ENCODE measurements at places on chromosomes 5 and 9.
A peak's percentile ranks its signal among the peaks of the same experiment; 100 is the strongest.

DNA sequence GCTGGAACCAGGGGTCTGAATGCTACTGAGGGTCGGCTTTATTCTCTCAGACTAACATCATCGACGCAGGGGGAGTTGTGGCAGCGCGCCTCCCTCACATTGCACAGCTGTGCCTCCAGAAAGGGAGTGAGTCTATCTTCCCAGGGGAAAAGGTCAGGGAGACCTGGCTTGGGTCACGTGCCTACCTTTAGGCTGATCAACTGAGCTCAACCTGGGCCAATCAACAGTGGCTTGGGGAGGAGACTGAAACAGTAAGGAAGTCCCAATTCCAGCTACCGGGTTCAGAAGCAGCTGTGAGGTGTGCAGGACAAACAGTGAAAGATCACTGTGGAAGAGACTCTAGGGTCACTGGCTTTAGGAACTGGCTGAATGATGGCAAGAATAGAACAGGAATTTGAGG, 14.3 kb downstream of the SNX30 start:
- no peak for DNase-seq

DNA sequence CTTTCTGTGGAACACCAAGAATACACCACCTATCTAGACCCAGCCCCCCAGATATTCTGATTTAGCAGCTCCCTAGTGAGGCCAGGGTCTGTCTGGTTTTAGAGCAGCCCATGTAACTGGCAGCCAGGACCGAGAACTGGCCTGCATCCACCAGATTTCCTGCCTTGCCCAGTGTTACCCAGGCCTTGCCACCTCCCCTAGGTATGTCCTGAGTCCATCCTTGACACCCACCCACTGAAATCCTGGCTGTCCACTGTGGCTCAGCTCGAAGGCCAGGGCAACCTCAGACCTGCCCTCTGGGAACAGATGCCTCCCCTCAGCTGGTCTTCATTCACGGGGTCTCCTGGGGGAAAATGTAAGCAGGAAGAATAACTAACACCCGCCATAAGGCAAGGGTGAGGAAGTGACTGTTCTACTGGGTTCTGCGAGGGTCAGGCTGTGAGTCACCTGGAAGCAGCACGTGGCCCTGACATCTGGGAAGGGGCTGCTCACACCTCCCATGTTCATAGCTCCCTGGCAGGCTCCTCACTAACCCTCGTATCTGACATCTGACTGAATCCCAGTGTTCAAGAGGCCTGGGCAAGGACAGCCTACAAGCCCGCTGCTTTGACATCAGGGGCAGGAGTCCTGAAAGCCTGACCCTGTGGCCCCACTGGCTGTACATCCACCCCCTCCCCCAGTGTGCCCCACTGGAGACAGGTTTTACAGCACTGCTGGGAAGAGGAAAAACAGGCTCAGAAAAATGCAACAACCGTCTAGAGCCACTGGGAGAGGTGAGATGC, 72.7 kb downstream of the SEMA4D start:
- peak; percentile 23 for DNase-seq

DNA sequence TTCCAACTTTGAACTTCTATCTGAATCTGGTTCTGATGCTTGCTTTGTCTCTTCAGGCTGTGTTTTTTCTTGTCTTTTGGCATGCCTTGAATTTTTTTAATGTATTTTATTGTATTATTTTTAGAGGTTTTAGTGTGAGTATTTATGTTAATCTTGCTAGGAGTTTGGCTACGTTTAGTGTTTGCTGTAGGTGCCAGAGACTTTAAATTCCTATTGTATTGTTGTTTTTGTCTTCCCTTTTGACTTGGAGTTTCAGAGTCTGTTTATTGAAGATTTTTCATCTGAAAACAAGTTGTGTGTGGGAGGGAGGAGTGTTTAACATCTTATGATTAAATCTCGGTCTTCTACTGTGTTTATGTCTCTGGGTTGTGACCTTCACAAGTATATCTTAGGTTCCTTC, 956.8 kb downstream of the TLE1 start:
- no peak for DNase-seq

DNA sequence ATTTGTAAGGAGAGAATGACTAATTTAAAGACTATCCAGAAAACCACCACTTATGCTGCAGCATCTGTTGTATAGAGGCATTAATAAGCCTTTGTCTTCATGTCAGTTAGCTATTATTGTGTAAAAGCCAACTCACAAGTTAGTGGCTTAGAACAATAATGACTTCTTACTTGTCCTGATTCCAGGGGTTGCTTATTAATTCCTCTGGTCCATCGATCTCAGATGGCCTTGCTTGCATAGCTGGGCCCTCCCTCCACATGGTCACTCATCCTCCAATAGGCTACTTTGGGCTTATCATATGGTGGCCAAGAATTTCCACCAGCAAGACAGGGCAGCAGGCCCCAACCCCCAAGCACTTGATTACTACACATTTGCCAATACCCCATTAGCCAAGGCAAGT, 44.5 kb upstream of the STK32A start:
- DNase-seq = no peak

DNA sequence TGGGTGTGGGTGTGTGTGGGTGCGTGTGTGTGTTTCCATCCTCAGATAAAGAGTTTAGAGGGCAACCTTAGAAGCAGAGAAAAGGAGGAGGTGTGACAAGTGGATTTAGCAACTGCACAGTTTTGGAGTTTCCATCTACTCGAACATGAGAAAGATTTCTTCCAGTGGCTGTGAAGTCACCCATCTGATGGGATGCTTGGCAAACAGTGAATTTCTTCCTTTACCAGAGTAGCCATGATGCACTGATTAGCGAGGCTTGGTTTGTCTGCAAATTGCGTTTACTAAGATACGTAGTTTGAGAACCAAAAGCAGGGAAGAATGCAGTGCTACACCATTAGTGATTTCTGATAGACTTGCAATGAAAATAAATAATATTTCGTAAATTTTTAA, 791 bp upstream of the STARD4 start:
- DNase-seq = no peak

DNA sequence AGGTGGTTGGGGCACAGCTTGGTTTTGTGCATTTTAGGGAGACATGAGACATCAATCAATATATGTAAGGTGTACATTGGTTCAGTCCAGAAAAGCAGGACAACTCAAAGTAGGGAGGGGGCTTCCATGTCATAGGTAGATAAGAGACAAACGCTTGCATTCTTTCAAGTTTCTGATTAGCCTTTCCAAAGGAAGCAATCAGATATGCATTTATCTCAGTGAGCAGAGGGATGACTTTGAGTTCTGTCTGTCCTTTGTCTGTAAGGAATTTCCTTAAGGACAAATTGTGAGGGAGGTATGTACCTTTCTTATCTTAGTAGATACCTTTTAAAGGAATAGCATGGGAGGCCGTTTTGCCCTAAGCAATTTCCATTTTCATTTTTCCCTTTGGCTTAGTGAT, 63.3 kb downstream of the COL15A1 start:
- no peak for DNase-seq

DNA sequence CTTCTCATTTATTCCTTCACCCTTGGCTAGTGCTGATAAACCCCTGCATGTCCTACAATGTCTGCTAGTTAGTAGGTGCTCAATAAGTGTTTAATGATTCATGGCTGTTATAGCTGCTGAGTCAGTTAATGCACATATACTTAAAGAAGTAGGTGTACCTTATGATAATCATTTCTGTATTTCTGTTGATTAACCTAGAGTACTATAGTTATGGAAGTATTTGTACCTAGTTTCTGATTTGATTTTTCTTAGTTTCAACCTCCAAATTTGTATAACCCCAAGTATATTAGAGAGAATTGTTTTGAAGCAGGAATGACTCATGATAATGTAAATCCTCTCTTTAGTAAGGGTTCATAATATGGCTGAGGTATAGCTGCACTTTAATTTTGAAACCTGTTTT, 8.9 kb downstream of the SMAD5 start:
- no peak for DNase-seq

Measured in fibroblast of lung (primary cell).